ENCODE measurements at places on chromosomes 11 and 22. TPM values are rescaled to one million over a fixed set of nuclear protein-coding genes. Genes with fewer than 3 reads are reported as not detected.

- no peaks in the 10 kb centered on the region for H3K36me3 ChIP-seq
- peak overlapping the region; percentile 78 for H3K4me3 ChIP-seq
- DNase-seq = no peak
- peak overlapping the region; percentile 28 for H3K27ac ChIP-seq
- peaks cover 35% of the 10 kb centered on the region for H3K4me1 ChIP-seq
- H3K27me3 ChIP-seq = no peaks in the 10 kb centered on the region
Observed at GRCh38 chr22:44702479-44703198, 635 bp downstream of the PRR5 start.

- peaks cover 43% of the 10 kb centered on the region for H3K27me3 ChIP-seq
- no peaks in the 10 kb centered on the region for H3K36me3 ChIP-seq
- H3K4me1 ChIP-seq = peaks cover 5% of the 10 kb centered on the region
- no peak for DNase-seq
- H3K27ac ChIP-seq = no peak overlapping the region
Observed at GRCh38 chr11:101030692-101031091, 98.9 kb downstream of the PGR start.

GRCh38 chr11:103676413-103676812 lies 360.0 kb upstream of the DDI1 start:
- H3K4me1 ChIP-seq = no peaks in the 10 kb centered on the region
- H3K27me3 ChIP-seq = no peaks in the 10 kb centered on the region
- no peak overlapping the region for H3K27ac ChIP-seq
- H3K36me3 ChIP-seq = no peaks in the 10 kb centered on the region

GRCh38 chr11:120532832-120533196 lies 21.3 kb downstream of the GRIK4 start:
- no peak overlapping the region for H3K27ac ChIP-seq
- H3K4me3 ChIP-seq = no peak overlapping the region
- DNase-seq = no peak

DNA sequence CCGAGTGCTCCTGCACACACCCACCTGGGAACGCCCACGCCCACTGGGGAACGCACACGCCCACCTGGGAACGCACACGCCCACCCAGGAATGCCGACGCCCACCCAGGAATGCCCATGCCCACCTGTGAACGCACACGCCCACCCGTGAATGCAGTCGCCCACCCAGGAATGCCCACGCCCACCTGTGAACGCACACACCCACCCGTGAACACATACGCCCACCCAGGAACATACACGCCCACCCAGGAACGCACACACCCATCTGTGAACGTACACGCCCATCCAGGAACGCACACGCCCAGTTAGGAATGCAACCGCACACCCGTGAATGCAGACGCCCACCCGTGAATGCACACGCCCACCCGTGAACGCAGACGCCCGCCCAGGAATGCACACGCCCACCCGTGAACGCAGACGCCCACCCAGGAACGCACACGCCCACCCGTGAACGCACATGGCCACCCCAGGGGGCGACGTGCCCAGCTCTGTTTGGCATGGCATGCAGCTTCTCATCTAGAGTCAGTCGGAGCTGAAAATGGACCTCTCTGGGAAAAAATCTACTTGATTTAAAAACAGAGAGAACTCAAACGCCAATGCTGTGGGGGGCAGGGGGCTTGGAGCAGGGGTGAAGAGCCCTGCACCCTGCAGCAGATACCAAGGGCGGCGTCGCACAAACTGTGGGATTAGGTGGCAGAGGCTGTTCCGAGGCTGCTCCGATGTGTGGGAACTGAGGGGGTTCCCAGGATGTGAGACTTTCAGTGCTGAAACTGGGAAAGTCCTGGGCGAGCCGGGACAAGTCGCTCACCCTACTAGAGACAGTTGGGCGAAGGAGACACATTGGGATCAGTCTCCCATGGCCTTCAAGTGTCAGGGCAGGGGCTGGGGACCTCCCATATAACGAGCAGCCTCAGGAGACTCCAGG lies 83.3 kb downstream of the MYEOV start:
- DNase-seq = no peak
- peaks cover 3% of the 10 kb centered on the region for H3K36me3 ChIP-seq
- H3K27me3 ChIP-seq = no peaks in the 10 kb centered on the region
- no peak overlapping the region for H3K4me3 ChIP-seq
- peaks cover 16% of the 10 kb centered on the region for H3K4me1 ChIP-seq

DNA sequence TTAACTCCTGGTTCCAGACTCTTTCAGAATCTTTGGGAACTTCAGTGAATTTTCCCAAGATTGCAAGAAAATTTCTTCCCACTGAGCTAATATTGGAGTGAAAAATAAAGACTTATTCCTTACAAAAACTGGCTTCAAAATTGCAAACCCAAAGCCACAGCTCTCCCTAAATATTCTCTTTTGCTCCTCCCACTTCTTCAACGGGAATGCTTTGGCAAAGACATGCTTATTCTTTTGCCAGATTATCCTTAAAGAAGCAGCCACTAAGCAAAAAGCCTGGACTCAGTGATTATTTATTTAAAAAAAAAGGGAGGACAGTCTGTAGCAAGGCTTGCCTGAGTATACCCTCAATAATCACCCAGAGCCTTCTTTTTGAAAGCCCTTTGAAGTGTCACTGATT lies 902.4 kb upstream of the CCDC90B start:
- no peaks in the 10 kb centered on the region for H3K27me3 ChIP-seq
- DNase-seq = no peak
- no peaks in the 10 kb centered on the region for H3K36me3 ChIP-seq
- H3K4me3 ChIP-seq = no peak overlapping the region

GRCh38 chr11:11152877-11153276 lies 200.2 kb downstream of the CSNK2A3 start:
- H3K36me3 ChIP-seq = peaks cover under 1% of the 10 kb centered on the region
- DNase-seq = no peak
- H3K27ac ChIP-seq = no peak overlapping the region
- H3K27me3 ChIP-seq = no peaks in the 10 kb centered on the region
- no peak overlapping the region for H3K4me3 ChIP-seq

NEFH gene
- total RNA-seq = 0.62 TPM
